ENCODE measurements at places on chromosomes 3 and 15. TPM values are rescaled to one million over a fixed set of nuclear protein-coding genes. Genes with fewer than 3 reads are reported as not detected.

Gene EOMES
- total RNA-seq, result 4.2 TPM

Gene C3orf85
- not detected for total RNA-seq

- peak; percentile 58 for DNase-seq
Observed at GRCh38 chr15:74431645-74432044, 2.1 kb downstream of the SEMA7A start.

Gene CPN2
- total RNA-seq, result not detected

DNA sequence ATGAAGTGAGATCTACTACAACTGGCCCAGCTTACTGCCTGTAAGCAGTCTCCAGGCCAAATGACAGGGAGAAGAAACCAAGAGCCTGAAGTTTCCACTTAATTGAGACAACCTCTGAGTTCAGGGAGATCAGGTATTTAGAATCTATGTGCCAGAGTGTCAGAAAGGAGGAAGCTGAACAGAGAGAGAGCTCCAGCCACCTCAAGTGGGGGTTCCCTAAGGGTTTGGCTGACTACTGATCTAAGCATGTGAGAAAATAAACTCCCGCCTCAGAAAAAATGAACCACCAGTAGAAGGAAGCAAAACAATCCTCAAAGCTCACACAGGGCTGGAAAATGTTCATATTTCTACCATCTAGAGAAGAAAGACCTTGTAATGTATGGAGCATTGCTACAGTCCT lies 25.0 kb downstream of the ADAM10 start:
- DNase-seq, result peak; percentile 16

Measured in activated CD8-positive, alpha-beta T cell treated with anti-CD3 and anti-CD28 coated beads for 36 hours (primary cell).